CD8-positive, alpha-beta T cell (primary cell): ENCODE measurements at places on chromosomes 16 and 17.
A peak's percentile ranks its signal among the peaks of the same experiment; 100 is the strongest.

GRCh38 chr17:51427856-51428255, 167.5 kb downstream of the UTP18 start:
- DNase-seq, result peak; percentile 75

- no peak for DNase-seq
These were observed 753 bp downstream of the SLC16A11 start for GRCh38 chr17:7043182-7043496.

- no peak for DNase-seq
These were observed 13.7 kb downstream of the CACNB1 start for GRCh38 chr17:39183720-39184119.

- peak; percentile 61 for DNase-seq
These were observed 53.4 kb downstream of the ARSG start for GRCh38 chr17:68344701-68345136.

DNA sequence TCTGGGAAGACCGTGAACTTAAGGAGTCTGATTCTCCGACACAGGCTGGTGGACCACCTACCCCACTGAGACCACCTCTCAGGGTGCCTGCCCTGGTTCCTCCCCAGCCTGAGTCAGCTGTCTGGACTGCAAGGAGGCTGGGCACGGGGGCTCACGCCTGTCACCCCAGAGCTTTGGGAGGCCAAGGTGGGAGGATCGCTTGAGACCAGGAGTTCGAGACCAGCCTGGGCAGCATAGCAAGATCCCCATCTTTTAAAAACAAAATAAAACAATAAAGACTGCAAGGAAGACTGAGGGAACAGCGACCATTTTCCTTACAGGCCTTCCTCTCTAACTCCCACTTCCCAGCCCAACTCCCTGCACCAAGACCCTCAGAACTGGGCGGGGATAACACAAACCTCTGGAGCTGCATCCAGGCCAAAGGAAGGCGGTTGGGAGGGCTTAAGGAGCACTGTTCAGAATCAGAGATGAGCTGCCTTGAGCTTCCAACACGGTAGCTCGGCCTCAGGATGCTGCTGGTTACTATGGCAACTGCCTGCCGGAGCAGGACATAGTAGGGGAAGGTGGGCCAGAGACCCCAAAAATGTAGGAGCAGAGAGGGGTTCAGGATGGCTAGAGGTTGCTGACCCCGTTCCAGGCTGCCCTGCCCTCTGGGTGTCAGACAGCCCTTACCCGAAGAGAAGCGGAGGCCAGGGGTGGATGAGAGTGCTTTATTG, 4.4 kb downstream of the APOBR start:
- DNase-seq, result no peak

DNA sequence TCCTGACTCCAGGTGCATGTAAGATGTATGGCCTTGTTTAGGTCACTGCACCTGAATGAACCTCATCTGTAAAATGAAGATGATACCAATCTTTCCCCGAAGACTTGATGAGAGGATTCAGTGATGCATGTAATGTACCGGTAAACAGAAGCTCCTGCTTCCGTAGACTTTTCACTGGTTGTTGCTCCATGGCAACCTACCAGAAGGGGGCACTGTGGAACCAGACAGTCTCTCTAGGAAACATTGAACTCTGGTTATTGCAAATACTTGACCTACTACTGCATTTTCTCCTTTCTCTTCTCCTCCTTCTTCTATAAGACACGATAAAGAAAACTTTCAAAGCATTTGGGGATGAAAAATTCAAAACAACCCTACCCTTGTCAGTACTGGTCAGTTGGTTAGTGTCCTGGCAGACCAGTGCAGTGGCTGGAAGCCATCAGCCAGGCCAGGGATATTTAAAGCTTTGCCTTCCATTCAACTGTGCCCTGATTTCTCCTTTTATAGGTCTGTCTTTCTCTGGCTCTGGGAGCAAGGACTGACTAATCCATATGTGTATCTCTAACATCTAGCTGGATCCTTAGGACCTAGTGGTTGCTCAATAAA, 667.4 kb upstream of the SALL1 start:
- no peak for DNase-seq

- DNase-seq, result no peak
These were observed 28.0 kb downstream of the IL21R start for GRCh38 chr16:27429981-27430441.

- DNase-seq, result no peak
These were observed 36.1 kb downstream of the ZNF652 start for GRCh38 chr17:49325980-49326379.
